Dermis microvascular lymphatic vessel endothelial cell (primary cell): ENCODE measurements at places on chromosomes 6 and 20.

- no peak for DNase-seq
These were observed 500.3 kb downstream of the DHX35 start for GRCh38 chr20:39462416-39462945.

GRCh38 chr6:118744261-118744941 is 93.0 kb upstream of the CEP85L start:
- DNase-seq: no peak

DNA sequence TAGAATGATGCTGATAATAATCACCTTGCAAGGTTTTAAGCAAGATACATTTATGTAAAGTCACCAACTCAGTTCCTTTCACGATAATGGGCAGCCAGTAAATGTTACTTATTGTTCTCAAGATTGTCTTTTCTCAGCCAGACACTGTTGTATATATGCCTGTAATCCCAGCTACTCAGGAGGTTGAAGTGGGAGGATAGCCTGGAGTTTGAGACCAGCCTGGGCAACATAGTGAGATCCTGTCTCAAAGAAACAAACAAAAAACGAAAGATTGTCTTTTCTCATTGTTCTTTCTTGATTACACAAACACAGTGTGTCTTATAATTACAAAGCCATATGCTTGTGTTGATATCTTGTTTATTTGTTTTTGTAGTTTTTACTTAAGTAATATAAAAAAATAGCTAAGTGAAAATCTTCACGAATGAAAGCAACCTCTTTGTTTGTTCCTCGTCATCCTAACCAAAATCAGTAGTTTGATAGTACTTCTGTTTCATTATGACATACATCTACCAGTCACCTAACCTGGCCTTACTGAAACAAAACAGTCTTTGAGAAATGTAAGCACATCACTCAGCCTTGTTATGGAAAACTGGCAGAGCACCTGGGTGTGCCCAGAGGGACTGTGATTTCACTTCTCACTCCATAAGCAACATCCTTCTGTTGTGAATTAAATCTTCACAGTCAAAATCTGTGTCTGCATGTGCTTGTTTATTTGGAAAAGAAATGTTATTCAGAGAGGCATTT is 436.2 kb upstream of the SOX4 start:
- no peak for DNase-seq

DNA sequence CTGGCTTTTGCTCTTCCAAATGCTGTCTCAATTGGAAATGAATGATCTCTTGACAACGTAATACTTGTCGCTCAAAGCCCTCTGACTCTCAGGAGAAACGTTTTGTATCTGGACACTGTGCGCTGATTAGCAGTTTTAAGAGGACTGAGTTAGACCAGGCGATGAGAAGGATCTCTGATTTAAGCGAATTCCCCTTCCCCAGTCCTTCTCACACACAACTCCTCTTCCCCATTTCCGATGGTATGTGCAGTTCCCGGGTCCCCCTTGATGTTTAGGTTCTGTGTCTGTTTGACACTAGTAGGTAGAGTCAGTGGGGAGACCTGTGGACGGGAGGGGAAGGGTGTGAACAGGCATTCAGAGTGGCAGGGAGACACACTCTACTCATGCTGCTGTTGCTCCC is 2.5 kb downstream of the ZDHHC14 start:
- DNase-seq: no peak

DNA sequence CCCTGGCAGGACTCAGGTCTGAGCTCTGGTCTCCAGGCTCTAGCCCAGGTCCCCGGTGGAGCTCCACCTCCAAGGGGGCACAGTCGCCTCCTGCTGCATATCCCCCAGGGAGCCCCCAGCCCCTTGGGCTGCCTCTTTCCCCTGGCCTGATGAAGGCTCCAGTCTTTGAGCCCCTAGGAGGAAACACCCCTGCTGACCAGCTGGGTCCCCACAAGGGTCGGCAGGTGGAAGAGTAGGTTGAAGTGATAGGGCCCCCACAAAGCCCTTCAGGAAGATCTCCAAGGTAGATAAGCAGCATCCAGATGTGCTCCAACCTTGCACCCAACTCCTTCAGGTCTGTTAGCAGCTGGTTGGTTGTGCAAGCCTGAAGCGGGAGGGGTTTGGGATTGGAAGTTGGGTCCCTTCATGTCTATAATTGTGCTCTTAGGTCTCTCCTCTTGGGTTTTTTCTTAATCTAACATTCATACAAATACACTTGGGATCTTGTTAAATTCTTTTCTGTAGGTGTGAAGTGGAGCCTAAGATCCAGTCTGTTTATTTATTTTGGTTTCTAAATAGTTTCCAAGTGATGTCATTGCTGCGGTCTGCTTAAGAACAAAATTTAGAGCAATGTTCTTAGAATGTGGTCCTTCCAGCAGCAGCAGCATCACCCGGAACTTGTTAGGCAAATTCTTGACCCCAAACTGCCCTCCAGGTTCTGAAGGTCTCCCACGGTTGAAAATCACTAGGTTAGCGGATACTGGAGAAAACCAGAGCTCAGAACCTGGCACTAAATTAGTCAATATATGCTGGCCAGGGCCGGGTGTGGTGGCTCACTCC is 5.1 kb downstream of the UBE2C start:
- DNase-seq: peak; percentile 26

DNA sequence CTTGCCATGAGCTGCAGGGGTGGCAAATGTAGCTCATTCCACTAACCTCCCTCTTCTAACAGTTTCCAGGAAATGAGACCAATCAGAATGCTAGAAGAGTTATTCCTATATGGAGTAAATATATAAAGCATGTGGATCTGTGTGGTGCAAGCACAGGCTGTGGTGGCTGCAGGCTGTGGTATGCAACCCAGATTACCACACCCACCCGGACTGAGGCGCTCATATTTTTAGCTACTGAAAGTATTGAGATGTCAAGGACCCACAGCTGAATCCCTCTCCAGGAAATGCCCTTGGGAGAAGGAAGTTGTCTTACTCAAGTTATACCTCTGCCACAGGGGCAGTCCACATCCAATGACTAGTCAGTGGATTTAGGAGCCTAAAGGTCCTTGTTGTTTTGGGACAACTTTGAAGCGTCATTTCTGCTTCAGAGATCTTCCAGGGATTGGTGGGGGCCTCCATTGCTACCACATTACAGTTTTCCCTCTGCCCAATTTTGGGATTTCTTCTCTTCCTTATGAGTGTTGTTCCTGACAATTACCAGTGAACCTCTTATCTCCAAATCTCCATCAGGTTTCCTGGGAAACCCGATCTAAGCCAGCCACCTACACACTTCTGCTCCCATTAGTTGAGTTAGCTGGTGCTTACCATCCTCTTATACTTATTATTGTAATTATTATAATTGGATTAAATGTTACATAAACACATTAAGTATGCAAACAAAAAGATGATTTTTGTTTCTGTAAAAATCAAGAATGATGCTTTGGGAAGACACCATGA is 12.1 kb upstream of the REPS1 start:
- DNase-seq: no peak

- no peak for DNase-seq
These were observed 150.4 kb downstream of the INSM1 start for GRCh38 chr20:20518263-20518662.

DNA sequence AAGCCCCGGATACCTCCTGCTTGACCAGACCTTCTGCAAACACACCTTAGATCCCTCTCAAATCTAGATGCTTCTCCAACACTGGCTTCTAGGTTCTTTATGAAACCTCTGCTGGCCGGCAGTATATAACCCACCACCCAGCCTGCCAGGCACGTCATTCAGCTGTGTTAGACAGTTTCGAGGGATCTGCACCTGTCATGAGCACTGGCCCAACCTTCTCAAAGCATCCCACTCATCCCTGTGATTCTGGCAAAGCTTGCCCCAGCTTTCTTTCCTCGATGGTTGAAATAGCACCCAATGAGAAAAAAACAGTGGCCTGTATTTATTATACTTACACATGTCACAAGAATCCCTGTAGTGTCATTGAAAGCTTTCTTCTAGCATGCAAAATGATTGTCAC is 157.8 kb downstream of the MTHFD1L start:
- no peak for DNase-seq

GRCh38 chr6:9044426-9044825 is 609.1 kb upstream of the SLC35B3 start:
- DNase-seq: no peak

GRCh38 chr6:135281964-135282363 is 100.9 kb downstream of the MYB start:
- no peak for DNase-seq

DNA sequence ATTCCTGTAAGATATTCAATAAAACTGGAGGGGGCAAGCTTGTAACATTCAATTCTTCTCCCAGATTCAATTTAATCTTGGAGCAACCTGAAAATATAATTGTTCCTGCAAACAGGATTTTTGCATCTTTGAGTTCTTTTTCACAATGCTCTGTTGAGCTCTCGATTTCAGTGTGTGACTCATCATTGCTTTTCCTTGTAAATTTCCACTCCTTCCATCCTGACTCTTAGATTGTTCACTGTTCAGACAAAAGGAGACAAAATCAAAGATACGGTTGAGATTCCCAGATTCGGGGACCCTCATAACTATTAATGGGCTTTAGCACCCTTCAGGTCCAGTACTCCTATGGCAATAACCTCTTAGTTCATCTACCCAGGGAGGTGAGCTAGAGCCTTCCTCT is 571.9 kb upstream of the CHD6 start:
- DNase-seq: no peak

DNA sequence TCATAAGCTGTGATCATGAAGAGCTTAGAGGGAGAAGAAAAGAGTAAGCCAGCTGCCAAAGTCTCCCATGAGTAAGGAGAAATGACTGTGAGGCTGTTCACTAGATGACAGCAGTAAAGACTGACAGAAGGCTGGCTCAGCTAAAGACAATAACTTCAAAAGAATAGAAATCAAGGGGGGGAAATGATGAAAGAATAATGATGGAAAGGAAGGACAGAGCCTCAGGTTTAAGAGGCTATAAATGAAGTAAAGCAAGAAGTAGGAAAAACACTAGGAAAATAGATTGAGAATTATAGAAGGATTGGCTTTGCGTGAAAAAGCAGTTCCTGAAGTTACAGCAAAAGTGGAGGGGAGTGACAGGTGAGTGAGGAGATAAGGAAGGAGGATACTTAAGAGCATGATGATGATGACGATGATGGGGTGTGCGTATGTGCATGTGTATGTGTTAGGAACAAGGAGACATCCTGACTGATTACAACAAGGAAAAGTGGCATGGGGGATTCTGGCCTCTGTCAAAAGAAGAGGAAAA is 48.2 kb downstream of the HBS1L start:
- peak; percentile 24 for DNase-seq

DNA sequence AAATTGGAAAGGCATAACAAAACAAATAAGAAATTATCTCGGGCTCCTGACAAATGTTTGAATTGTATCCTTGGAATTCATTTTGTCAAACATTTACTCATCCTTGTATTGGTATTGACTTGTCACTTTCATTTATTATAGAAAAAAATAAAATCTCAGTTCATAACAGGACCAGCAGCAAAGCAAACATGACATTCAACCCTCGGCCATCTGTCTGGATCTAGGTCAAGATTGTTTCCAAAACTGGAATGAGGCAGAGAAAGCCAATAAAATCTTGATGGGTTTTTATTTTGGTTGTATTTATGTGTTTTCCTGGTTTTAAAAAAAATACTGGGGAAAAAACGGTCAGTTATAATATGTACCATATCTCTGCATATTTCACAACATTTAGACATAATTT is 42.9 kb upstream of the FABP7 start:
- DNase-seq: no peak

DNA sequence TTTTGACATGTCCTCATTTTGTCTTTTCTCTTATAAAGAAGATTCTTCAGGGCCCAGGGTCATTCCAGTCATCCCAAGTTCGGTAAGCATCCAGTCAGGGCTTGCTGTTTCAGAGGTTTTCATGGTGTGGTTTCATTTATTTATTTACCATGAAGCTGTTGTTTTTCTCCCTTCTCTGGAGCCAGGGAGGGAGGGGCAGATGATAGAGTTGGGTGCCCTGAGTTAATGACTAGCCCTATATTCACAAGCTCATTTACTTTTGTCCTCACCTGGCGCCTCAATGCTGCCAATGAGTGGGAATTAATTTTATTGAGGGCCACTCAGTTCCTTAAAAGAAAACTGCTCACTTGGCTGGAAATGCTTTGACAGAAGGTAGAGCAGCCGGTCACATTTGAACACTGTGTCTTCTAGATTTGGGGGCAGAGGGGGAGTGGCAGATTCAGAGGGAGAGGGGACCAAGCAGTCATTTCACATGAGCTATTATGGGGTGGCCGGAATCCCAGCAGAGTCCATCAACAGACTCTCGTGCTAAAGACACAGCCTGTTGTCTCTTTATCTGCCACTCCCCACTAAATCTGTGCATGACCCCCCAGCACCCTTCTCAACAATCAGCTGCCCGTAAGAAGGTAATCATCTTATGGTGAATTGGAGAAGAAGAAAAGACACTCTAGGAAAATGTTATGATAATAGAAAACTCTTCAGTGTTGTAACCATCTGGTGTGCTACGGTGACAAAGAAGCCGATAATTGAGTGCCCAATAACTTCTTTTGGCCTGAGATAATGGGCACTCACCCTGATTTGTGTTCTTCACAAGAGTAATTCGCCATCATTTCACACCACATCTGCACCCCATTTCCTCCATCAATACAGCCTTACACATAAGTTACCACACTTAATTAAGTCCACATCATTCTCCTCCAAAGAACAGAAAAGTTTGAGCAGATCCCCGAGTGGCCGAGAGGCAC is 573.5 kb upstream of the JAG1 start:
- no peak for DNase-seq

DNA sequence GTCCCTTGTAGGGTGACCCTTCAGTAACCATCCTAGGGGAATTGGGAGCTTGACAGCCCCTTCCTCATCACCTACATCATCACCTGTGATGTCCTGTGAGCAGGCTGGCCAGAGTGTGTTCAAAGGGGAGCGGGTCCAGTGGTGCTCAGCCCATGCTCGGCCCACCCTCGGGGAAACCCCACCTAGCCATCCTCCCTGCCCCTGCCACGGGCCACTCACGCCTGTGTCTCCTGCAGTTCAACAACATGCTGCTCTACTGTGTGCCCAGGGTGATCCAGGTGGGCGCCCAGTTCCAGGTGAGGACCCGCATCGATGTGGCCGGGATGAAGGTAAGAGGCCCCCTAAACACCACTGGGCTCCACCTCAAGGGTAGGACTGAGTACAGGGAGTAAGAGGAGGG is 10.1 kb downstream of the FGD2 start:
- DNase-seq: no peak
